ENCODE measurements at places on chromosomes 3 and 15.

DNA sequence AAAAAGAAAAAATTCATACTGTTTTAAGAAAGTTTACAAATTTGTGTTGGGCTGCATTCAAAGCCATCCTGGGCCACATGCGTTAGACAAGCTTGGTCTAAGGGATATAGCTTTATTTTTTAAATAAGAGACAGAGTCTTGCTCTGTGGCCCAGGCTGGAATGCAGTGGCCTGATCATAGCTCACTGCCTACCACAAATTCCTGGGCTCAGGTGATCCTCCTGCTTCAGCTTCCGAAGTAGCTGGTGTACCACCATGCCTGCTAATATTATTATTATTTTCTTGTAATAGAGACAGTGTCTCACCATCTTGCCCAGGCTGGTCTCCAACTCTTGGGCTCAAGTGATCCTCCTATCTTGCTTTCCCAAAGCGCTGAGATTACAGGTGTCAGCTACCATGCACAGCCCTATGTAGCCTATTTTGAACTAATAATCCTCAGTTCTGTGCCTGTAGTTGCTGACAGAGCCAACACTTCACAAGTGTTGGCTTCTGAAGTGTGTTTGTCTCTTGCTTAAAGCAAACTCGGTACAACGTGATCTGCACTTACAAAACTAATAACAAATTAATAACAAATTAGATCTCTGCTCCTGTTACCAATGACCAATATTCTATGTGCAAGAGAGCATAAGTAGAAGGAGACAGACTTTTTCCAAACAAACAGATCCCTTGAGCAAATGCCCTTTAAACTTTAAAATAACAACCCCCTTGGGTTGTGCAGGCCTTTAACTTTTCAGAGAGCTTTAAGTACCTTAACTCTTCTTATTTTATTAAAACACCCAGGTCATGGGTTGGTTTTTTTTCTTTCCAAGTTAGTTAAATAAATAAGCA, 135.2 kb downstream of the VGLL4 start:
- no peak for DNase-seq

GRCh38 chr15:86751116-86751515, 671.4 kb downstream of the AGBL1 start:
- DNase-seq: no peak

- no peak for DNase-seq
Observed at GRCh38 chr3:195036974-195037373, 234.0 kb downstream of the XXYLT1 start.

DNA sequence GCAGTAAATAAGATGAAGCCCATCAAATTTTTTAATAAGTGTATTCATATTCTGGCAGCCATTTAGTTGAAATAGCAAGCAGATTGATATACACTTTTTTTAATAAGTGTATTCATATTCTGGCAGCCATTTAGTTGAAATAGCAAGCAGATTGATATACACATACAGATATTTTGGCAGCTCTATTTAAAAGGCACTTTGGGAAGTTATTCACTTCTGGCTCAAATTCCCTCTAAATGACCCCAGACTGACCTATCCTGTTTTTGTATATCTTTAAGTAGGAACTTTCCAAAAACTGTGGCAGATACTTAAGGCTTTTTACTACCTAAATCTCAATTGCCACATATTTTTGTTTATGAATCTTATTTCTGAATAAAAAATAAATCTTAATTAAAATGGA, 122.3 kb downstream of the PLD1 start:
- DNase-seq: no peak

- no peak for DNase-seq
Observed at GRCh38 chr15:80514071-80514780, 110.0 kb downstream of the ARNT2 start.

DNA sequence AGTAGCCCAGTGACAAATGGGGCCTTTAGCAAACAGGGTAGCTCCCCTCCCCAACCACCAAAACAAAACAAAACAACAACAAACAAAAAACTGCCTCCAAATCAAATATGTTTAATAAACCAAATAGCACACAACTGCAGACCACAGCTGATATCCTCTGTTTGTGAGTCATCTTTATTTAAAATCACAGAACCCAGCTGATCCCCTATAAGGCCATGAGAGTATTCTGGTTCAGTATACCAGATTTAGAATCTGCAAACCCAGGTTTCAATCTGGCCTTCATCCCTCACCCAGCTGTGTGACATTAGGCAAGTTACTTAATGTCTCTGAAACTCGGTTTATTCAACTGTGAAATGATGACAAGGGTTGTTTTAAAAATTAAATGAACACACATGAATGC, 124.5 kb downstream of the SUCLG2 start:
- DNase-seq: no peak

- no peak for DNase-seq
Observed at GRCh38 chr15:57251308-57251707, 125.0 kb upstream of the CGNL1 start.

GRCh38 chr3:195081242-195081963, 189.6 kb downstream of the XXYLT1 start:
- no peak for DNase-seq

- DNase-seq: no peak
Observed at GRCh38 chr3:172687501-172687900, 23.4 kb downstream of the NCEH1 start.

DNA sequence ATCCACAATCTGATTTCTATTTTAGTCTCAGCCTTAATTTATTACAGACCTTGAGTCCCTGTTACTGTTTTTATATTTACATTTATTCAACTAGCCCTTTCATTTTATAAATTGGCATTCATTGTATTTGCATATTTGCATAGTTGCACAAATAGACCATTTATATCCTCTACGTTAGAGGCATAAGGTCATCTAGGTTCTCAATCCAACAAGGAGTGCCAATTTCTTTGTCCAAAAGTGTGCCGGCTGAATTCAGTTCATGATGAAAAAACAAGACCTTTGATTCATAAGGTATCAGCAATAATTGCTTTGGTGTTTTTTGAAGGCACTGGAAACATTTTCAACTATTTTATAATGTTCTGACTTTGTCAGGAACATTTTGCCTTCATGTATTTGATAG, 33.9 kb upstream of the NANOGP8 start:
- DNase-seq: no peak

GRCh38 chr3:146345900-146346299, 95.0 kb upstream of the PLSCR4 start:
- DNase-seq: no peak

DNA sequence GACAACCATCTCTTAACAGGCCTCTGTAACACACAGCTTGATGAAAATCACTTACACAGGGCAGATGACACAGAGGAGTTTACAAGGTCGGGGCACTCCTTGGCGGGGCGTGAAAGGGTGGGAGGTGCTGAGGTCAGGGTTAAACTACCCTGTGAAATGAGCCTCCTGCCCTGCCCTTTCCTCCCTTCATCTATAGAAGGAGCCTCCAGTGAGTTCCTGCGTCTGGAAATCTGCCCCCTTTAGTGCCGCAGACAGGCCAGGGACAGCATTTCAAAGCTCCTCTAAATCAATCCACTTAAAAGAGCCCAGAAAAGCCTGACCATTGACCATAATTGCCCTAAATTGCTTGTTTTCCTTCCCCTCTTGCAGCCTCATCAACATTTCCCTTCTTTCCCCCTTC, 1.9 kb downstream of the ROBO1 start:
- no peak for DNase-seq

Data from stimulated activated CD4-positive, alpha-beta T cell treated with anti-CD3 and anti-CD28 coated beads, Interleukin-2, amount 100 ng/mL, for 4 hours (primary cell).